ENCODE measurements at places on chromosomes 5 and 9. TPM values are rescaled to one million over a fixed set of nuclear protein-coding genes. Genes with fewer than 3 reads are reported as not detected.

Gene GRIA1
- 0.42 TPM for polyA plus RNA-seq

- no peak for DNase-seq
Measured at GRCh38 chr5:160850421-160850820, 1.6 kb downstream of the ATP10B start.

Gene ESM1
- 0.35 TPM for polyA plus RNA-seq

GRCh38 chr9:92616199-92616641 is 53.7 kb downstream of the IPPK start:
- DNase-seq: no peak

All from AG04450 (cell line).